Ovary (tissue), 10 donors: ENCODE measurements at places on chromosomes 5 and 9. TPM values are rescaled to one million over a fixed set of nuclear protein-coding genes. Genes with fewer than 3 reads are reported as not detected.
A peak's percentile ranks its signal among the peaks of the same experiment; 100 is the strongest.

DNA sequence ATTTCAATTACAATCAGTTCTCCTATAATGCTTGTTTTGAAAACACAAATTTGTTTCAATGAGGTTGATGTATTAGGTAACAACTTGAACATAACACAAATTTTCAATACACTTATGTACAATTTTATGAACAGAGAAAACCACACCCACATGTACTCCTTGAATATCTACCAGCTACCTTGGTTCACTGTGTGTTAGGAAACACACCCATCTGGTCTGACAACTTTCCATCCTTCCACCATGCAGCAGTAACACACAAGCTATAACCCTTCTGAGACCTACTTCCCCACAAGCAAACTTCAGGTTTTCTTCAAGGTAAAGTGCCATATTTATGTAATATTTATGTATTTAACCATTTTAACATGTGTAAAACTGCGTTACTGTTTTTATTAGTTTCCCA is 36.4 kb upstream of the UBQLN1 start:
- no peak for DNase-seq

ZNF300 gene
- total RNA-seq: 10.0 TPM

- no peak for DNase-seq
Observed at GRCh38 chr5:175809531-175810121, 61.8 kb upstream of the CPLX2 start.

- DNase-seq: no peak
Observed at GRCh38 chr5:171926311-171926710, 80.1 kb downstream of the FBXW11 start.

- no peak for DNase-seq
Observed at GRCh38 chr5:97658116-97658900, 475.3 kb upstream of the RIOK2 start.

- DNase-seq: no peak
Observed at GRCh38 chr5:12354686-12355085, 450.4 kb upstream of the CTNND2 start.

- no peak for DNase-seq
Observed at GRCh38 chr9:78903581-78903980, 606.7 kb downstream of the PSAT1 start.

DNA sequence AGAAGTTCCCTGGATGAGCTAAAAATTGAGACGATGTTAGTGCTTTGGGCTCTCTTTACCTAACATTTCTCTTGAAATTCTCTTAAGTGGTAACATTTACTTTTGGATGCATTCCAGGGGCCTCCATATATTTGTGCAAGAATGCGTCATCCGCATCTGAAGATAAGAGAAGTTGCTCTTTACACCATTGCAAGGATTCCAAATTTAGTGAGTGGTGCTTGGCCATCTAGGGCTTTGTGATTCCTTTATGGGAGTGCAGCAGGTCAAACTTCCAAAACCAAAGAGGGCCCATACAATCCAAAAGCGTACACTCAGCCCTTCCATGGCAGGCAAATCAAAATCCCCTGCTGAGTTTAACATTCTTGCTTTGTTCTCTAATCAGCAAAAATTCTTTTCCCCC is 102.0 kb upstream of the DMAC1 start:
- no peak for DNase-seq

DNA sequence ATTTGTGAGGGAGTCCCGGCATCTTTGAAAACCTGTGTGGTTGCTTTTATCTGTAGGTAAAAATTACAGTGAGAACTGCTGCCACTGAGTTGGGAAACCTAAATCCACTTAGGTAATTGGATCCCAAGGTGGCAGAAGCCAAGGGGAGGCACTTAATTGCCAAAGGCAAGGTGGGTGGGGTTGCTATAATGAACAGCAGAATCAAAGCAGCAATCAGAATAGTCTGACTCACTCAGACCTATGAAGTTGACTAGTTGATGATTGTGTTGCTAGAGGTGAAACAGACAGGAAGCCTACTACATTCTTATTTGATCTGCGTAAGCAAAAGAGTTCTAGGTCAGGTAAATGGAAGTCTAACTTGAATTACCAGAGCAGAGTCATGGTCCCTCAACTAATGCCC is 17.3 kb upstream of the BICD2 start:
- no peak for DNase-seq

- DNase-seq: no peak
Observed at GRCh38 chr5:14257995-14258403, 114.9 kb downstream of the TRIO start.

- DNase-seq: peak; percentile 86
Observed at GRCh38 chr5:172479034-172479783, 24.9 kb upstream of the SH3PXD2B start.

DNA sequence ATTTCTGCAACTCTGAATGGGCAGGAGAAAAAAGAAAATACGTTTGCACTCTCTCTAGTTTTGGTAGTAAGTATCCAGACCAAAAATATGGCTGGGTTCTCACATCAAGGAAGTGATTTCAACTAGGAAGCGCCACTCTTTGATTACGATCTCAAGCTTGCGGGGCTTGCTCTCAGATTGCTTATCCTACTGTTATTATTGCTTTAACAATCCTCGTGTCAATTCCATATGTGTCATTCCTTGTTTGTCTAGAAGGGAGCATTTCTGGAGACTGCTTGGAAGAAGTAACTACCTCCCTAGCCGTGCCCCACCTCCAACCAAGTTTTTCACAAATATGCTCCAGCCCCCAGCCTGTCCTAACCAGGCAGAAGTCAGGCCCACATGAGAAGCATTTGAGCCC is 3.5 kb downstream of the PRUNE2 start:
- no peak for DNase-seq

HSD17B3 gene
- 0.51 TPM for total RNA-seq

DNA sequence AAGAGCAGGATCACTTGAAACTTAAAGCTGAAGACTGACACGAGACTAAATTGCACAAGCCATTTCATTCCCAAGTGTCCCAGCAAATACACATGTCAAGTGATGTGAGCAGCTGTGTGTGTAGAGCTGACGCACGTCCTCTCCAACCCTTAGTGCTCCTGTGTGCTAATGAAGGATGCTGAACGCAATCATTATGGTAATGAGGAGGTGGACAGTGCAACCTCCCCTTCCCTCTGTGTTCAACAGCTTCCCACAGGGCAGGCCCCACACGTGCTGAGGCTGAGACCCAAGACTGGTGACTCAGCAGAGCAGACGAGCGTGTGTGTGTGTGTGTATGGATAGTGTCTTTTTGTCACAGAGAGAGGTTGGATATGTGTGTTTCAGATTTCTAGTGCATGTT is 702.1 kb downstream of the SEMA5A start:
- DNase-seq: no peak

NUTM2G gene
- not detected for total RNA-seq

AQP7 gene
- total RNA-seq: 3.8 TPM

GRCh38 chr9:90024409-90024808 is 419.6 kb downstream of the GADD45G start:
- DNase-seq: no peak

- DNase-seq: no peak
Observed at GRCh38 chr5:87278590-87279100, 11.0 kb downstream of the RASA1 start.

SYNPO gene
- total RNA-seq: 123 TPM

DNA sequence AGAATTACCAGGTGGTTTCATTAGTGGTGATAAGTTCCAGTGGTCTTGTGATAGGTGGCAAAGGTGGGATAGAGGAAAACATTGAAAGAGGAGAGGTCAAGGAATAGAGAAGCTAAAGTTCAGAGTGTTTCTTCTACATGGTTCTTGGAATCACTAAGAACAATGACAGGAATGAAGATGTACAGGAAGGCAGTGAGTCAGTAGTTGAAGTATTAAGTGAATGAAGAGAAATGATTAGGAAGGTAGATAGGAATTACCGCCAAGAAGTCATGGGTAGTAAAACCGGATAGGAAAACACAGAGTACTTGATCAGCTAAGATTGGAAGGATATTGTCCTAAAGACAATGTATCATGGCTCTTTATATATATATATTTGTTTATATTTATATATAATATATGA is 37.9 kb upstream of the RASA1 start:
- no peak for DNase-seq

DNA sequence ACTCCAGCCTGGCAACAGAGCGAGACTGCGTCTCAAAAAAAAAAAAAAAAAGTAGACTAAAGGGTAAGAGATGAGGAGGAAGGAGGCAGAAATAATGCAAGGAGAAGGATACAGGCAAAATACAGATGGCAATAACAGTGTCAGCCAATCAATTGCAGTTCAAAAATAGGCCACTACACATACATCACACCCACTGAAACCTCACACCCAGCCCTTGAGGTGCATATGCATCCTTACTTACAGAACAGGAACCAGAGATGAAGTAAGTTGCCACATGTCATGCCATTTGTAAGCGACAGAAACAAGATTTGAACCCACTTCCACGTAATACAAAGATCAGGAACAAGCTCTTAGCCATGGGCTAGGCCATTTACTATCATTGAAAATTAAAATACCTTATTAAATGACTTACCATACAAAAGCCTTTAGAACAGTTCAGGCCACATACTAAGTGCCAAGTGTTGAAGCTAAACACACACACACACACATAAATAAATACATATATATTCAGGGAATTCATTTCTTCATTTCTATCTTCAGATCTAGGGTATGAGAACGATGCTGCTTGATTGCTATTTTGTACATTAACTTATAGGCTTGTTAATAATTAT is 98.4 kb downstream of the FNBP1 start:
- DNase-seq: no peak

SH3TC2 gene
- total RNA-seq: 0.59 TPM

CDK9 gene
- total RNA-seq: 209 TPM

OR13J1 gene
- not detected for total RNA-seq

FOXE1 gene
- not detected for total RNA-seq

DNA sequence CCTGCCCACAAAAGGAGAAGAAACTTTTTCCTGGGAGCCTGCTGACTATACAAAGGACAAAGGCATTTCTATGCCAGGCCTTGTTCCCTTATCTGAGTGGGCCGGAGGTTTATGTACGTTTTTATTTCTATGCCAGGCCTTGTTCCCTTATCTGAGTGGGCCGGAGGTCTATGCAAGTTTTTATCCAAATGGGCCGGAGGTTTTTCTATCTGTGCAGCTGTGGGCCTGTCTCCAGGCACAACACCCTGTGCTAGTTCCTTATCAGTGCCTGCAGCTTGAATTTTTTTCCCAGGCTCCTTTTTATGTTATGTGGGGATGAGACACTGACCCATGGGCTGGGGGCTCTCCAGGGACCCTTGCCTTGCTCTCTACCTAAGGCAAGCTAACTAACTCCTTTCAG is 5.5 kb downstream of the SLC25A2 start:
- DNase-seq: no peak

ZCCHC7 gene
- total RNA-seq: 15.9 TPM

BTNL8 gene
- not detected for total RNA-seq

GRCh38 chr9:27118916-27119315 is 9.9 kb downstream of the TEK start:
- no peak for DNase-seq

GRCh38 chr5:178590141-178590923 is at the start of gene COL23A1:
COL23A1 (minus strand) TSS chr5:178590393.
- DNase-seq: peak; percentile 45

IL6ST gene
- total RNA-seq: 142 TPM

MTRR gene
- total RNA-seq: 50.2 TPM

DNA sequence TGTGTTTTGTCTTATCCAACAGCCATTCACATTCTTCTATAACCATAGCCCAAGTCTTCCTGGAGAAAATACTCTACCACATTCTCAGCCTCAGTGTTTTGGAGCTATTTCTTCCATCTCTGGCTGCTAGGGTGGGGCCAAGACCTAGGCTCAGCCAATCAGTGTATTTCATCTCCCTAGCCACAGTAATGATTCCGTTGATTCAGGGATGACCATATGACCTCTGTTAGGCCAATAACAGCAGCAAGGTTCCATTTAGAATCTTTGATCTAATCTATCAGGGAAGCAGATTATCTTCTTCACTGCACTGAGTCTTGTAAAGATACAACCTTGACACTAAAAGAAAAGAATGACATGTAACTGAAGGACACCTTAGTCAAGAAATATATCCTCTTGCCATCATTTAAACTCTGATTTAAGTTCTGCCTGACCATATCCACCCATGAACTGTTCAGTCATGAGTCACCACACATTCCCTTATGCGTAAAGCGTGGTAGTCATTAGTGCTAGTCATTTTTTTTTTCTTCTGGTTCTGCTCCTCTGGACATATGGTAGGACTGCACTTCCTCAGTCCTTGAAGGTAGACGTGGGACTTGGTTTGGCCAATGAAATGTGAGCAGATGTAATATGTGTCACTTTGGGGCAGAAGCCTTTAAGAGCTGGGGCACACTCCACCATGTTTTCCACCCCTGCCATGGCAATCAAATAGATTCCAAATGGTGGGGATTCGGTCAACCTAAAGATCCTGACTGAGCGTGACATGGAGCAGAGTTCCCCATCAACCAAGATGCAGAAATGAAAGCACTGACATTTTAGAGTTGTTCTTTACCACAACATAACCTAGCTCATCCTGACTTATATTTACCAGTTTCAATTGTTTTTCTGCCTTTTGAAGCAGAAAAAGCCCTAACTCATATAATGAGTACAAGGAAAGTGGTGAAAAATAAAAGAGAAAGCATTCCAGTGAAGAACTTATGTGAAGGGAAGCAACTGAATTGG is 12.7 kb upstream of the PRELID2 start:
- DNase-seq: no peak

- DNase-seq: no peak
Observed at GRCh38 chr9:117886616-117887015, 182.4 kb downstream of the TLR4 start.

- no peak for DNase-seq
Observed at GRCh38 chr5:69416180-69416579, 1.3 kb downstream of the MARVELD2 start.
